ENCODE measurements at places on chromosomes 1 and 21. TPM values are rescaled to one million over a fixed set of nuclear protein-coding genes. Genes with fewer than 3 reads are reported as not detected.
A peak's percentile ranks its signal among the peaks of the same experiment; 100 is the strongest.

GRCh38 chr1:85019994-85020393, 23.1 kb upstream of the MCOLN2 start:
- DNase-seq = no peak

DNA sequence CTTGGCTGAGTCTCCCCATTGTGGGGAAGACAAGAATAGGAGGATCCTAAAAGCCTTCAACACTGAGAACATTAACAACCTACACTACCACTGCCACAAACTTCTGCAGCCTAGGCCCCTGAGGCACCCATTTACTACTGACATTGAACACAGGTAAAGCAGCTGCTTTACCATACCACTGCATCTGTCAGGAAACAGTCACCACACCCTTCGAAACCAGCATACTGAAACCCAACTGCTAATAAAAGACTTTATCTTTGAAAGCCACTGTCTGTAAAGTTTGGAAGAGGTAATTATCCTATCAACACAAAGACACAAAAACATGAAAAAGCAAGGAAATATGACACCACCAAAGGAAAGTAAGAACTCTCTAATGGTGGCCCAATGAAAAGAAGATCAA, 7.4 kb downstream of the IFNAR1 start:
- DNase-seq = no peak

Gene SERTAD4
- 0.29 TPM for total RNA-seq

DNA sequence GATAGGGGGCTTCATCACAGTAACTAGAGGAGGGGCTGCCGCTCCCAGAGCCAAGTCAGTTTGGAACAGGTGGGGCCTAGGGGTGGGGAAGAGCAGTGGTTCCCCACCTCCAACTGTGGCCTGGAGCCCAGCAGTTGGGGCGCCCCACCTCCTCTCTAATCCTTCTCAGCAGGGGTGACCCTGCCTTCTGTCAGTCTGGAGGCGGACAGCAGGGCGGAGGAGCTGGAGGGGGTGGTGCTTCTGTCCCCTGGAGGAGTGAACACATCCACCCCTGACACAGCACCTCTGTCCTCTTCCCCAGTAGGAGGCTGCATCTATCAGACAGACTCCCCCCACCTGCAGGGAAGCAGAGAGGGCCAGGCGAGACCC, 73.8 kb downstream of the MRPL37 start:
- DNase-seq = peak; percentile 36

Gene RGS1
- total RNA-seq = not detected

DNA sequence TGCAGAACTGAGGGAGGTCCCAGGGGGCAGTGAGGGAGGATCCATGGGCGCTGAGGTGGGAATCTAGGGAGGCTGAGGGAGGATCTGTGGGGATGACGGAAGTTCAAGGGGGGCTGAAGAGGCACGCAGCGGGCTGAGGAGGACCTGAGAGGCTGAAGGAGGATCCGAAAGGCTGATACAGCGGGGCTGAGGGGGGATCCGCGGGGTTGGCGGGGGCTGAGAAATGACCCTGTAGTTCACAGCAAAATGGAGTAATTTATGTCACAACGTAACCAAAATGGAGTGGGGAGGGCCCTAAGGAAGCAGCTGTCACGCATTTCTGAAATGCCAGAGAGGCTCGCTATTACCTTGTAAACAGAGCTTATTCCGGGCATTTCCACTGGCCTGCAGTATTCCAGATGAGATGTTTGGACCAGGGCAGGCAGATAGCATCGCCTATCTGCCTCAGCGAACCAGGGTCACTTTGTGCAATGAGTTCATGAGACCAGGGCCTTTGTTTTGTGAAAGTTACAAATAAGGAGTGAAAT, 926 bp upstream of the MRPL55 start:
- DNase-seq = no peak

Gene HSF2BP
- total RNA-seq = 1.1 TPM
